ENCODE measurements at places on chromosomes 16 and 17. TPM values are rescaled to one million over a fixed set of nuclear protein-coding genes. Genes with fewer than 3 reads are reported as not detected.

Gene SLC52A1
- total RNA-seq, result 1.2 TPM

Gene CACNG5
- 3.3 TPM for total RNA-seq

Gene PIK3R6
- total RNA-seq, result not detected

Gene GSG1L
- total RNA-seq, result 0.80 TPM

Gene TEKT1
- total RNA-seq, result 0.82 TPM

Gene CDH15
- total RNA-seq, result 0.11 TPM

Gene SHISA9
- 0.22 TPM for total RNA-seq

Gene SSTR5
- total RNA-seq, result not detected

Gene PYY
- 0.47 TPM for total RNA-seq

Gene CCL14
- 0.25 TPM for total RNA-seq

Gene SLC2A4
- total RNA-seq, result 0.19 TPM

Gene SCN4A
- 0.75 TPM for total RNA-seq

Gene TRPV3
- 5.9 TPM for total RNA-seq

Gene PRM3
- total RNA-seq, result not detected

Gene SEC14L5
- total RNA-seq, result 0.24 TPM

Gene NEUROD2
- 1.00 TPM for total RNA-seq

Gene TPSAB1
- total RNA-seq, result 0.31 TPM

Gene PRSS36
- total RNA-seq, result 0.49 TPM

Gene MYO15B
- total RNA-seq, result 31.5 TPM

Gene PTX4
- total RNA-seq, result not detected

Gene NPIPA8
- 12.2 TPM for total RNA-seq

Gene DYNC1LI2
- total RNA-seq, result 97.1 TPM

Gene PRSS27
- 2.9 TPM for total RNA-seq

Gene LONP2
- total RNA-seq, result 26.3 TPM

Gene CMTM1
- 4.0 TPM for total RNA-seq

Gene ATP2C2
- 1.8 TPM for total RNA-seq

Gene EMP2
- total RNA-seq, result 16.1 TPM

Gene KRTAP4-4
- total RNA-seq, result 0.44 TPM

Gene CRYBA1
- total RNA-seq, result not detected

Gene TVP23A
- 5.1 TPM for total RNA-seq

Gene CFAP97D1
- total RNA-seq, result 0.07 TPM

Data from motor neuron (in vitro differentiated cells).